Stimulated activated CD4-positive, alpha-beta T cell treated with anti-CD3 and anti-CD28 coated beads, Interleukin-4, amount 100 ng/mL, for 24 hours (primary cell): ENCODE measurements at places on chromosomes 1 and 21.

- DNase-seq, result no peak
Observed at GRCh38 chr1:150778409-150778808, 12.8 kb upstream of the CTSS start.

GRCh38 chr1:117077267-117077666 lies 17.1 kb downstream of the TTF2 start:
- DNase-seq, result peak; percentile 74

GRCh38 chr1:2337501-2337900 lies 53.9 kb downstream of the MORN1 start:
- DNase-seq, result no peak

DNA sequence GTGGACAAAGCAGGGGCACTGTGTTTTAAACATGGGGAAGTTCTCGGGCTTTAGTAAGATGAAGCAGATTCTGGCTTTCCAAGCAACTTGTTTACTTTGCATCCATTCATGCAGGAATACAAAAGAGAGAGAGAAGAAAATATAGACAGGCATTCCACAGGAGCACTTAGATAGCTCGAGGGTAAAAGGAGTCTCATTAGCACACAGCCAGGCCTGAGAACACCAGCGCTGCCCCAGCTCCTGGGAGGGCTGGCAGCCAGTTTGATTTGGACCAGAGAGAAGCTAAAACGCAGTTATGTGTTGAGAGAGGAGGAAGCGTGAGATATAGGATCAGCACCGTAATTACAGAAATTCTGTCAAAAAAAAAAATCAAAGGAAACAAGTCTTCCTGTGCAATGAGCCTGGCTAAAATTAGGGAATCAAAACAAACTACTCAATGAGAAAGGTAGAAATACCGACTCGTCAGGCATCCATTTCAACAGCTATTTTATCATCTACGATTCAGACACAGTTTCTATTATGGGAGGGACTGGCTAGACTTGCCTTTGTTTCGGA lies 68.2 kb downstream of the CLSTN1 start:
- no peak for DNase-seq

DNA sequence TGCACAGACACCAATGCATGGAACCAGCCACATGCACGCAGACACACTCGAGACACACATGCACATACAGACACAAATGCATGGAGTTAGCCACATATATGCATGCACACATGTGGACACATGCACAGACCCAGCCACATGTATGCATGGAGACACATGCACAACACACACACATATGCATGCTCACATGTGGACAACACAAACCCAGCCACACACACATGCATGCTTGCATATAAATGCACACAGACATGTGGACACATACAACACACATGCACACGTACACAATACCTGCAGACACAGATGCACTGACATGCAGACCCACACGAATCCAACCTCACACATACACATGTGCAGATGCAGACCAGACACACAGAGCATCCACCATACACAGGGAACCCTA lies 31.1 kb downstream of the WNT9A start:
- DNase-seq, result no peak

- DNase-seq, result no peak
Observed at GRCh38 chr21:16330908-16331268, 601.1 kb downstream of the USP25 start.

GRCh38 chr1:37473431-37474045 lies 842 bp upstream of the ZC3H12A start:
- peak; percentile 54 for DNase-seq

- no peak for DNase-seq
Observed at GRCh38 chr1:192565946-192566345, 9.6 kb upstream of the RGS1 start.

DNA sequence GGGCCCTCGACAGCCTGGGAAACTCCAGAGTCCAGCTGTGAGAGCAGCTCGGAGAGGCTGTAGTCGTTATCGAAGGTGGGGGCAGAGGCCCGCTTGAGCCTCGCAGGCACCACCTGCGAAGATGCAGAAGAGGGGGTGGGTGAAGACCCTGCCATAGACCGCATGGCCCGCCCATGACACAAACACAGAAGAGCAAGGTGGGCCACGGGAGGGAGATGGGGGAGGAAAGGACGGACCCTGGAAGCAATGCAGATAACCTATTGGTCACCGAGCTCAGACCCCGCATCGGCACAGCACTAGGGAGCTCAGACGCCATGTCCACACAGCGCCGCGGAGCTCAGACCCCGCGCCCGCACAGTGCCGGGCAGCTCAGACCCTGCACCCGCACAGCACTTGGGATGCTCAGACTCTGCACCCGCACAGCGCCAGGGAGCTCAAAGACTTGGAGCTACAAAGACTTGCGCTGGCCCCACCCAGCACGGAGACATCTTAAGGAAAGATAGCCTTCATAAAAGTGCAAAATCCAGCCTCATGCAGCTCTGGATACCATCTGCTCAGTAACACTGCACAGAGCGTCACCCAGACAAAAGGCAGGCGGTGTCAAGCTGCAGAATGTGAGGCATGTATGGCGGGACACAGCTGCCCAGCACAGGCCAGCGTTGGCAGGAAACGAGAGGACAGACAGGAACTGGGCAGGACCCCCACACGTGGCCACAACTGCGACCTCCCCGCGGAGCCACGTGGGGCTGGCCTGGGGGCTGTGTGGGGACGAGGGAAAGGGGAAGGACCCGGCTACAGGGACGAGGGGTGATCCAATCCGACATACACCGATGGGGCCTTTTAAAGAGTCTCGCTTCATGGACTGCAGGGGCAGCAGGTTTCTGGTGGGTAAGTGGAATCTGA lies 22.6 kb downstream of the RIPK4 start:
- DNase-seq, result no peak

- DNase-seq, result no peak
Observed at GRCh38 chr1:214008347-214008746, 20.6 kb downstream of the PROX1 start.

DNA sequence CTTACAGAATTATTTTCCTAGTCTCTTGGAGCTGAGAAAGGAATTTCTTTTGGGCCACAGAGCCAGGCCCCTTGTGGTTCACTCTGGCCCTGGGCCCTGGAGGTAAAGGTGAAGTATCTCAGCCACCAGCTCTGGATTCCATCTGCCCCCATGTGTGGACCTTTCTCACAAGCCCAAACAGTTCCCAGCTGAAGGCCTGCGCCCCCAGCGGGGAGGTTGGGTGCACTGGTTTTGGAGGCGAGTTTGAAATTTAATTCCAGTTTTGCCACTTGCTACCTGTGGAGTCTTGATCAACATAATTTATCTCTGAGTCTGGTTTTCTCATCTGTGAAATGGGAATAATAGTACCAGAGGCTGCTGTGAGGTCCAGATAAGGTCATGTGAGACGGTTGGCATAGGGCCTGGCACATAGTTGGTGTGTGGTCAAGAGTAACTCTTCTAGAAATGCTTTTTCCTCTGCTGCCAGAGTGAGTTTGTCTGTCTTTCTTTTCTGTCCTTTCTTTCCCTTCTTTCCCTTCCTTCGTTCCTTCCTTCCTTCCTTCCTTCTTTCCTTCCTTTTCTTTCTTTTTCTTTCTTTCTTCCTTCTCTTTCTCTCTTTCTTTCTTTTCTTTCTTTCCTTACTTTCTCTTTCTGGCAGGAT lies 6.1 kb downstream of the AGTRAP start:
- DNase-seq, result no peak

DNA sequence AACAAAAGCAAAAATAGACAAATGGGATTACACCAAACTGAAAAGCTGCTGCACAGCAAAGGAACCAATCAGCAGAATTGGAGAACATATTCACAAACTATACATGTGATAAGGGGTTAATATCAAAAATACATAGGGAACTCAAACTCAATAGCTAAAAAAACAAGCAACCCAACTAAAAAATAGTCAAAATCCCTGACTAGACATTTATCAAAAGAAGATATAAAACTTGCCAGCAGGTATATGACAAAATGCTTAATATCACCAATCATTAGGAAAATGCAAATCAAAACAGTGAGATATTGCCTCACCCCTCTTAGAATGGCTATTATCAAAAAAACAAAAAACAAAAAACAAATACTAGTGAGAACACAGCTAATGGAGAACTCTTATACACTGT lies 140.3 kb downstream of the LRRIQ3 start:
- no peak for DNase-seq

- DNase-seq, result no peak
Observed at GRCh38 chr21:41597811-41598231, 89.9 kb upstream of the TMPRSS2 start.

- DNase-seq, result no peak
Observed at GRCh38 chr1:10059342-10059718, 26.6 kb downstream of the UBE4B start.

DNA sequence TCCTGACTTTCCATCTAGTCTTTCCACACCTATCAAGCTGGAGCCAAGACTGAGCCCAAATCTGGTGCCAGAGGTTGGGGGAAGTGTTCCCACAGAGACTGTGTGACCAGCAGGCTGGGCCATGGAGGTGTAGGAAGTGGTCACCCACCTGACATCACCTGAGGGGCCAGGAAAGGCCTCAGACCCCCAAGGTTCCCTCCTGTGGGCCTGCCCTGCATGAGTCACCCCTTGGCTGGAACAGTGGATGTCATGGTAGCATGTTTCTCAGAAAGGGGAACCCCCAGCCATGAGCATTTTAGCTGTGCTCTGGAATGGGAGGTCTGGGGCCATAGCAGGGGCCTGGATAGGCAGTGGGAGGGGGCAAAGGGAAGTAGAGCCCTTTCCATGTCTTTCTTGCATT lies 5.7 kb upstream of the TNFRSF8 start:
- peak; percentile 41 for DNase-seq

GRCh38 chr1:228989992-228990827 lies 254.9 kb downstream of the RHOU start:
- no peak for DNase-seq

DNA sequence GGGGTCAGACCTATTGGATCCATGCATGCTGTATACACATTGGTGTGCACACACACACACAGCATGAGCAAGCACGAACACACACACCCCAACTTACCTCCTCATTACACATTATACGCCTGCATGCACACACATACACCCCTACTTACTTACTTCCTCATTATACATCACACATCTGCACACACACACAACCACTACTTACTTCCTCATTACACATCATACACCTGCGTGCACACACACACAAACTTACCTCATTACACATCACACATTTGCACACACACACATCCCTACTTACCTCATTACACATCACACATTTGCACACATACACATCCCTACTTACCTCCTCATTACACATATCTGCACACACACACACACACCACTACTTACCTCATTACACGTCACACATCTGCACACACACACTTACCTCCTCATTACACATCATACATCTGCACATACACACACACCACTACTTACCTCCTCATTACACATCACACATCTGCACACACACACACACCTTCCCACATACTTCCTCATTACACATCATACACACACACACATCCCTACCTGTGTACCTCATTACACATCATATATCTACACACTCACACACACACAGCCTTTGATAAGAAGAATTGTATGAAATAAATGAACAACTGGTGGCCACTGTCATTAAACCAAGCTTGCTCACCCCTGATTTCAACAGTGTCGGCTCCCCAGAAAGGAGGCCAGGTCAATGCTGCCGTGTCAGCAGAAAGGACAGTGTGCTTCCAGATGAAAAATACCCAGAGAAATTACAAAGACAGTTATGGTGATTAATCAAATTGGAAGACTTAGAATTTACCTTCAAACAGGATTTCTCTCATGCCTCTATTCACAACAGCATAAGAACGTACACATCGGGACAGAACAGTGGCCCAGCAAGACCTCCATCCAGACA lies 117.8 kb downstream of the SETD4 start:
- DNase-seq, result no peak

DNA sequence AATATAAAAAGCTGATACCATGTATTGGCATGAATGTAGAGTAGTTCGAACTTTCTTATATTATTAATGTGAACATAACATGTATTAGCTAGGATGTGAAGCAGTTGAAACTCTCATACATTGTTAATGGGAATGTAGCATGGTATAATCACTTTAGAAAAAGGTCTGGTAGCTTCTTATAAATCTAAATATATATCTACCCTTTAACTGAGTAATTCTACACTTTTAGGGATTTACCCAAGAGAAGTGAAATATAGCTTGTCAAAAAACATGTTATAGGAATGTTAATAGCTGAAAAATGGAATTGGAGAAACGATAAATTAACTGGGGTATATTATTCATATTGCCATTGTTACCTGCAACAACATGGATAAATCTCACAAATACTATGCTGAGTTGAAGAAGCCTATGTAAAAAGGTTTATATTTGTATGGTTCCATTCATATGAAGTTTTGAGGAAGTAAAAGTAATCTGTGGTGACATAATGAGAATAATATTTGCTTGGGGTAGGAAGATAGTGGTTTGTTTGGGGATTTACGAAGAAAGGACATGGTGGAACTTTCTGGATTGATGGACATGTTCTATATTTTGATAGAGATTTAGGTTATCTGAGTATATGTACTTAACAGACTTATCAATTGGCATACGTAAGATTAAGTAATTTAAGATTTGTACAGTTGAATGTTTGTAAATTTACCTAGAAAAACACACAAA lies 76.6 kb downstream of the MAST2 start:
- DNase-seq, result no peak

DNA sequence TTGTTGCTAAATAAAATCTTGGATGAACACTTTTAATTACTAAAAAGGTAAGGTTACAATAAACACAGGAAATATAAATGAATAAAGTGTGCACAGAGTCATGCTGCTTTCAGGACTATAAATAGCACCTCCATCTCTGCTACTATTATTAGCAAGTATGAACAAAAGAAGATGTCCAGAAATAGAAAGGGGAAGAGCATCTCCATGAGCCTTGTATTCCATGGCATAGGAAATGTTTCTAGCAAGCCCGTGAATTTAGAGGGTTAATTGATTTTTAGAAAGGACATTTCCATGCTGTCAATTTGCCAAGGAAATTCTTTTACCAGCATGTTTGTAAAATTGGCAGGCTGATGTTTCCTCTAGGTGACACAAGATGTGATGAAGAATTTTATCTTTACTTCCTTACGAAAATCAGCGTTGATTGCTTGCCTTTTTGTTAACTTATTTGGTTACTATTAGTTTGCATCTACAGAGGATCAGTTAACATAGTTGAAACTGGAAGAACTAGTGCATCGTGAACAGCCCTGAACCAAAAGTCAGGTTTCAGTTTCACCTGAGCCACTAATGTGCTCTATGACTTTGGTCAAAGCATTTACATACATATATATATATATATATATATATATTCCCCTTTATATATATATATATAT lies 45.3 kb downstream of the NR5A2 start:
- no peak for DNase-seq

DNA sequence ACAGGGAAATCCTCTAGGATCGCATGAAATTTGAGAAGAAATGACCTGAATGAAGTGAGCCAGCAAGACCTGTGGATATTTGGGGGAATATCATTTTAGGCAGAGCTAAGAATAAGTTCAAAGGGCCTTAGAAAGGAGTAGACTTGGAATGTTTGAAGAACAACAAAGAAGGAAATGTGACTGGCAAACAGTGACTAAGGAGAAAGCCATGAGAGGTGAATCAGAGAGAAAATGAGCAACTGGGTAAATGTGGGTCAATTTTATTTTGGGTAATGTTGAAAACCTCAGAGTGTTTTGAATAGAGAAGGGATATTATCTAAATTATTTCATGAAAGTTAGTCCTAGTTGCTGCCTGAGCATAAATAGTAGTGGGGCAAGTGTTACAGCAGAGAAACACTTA lies 672.8 kb downstream of the LMO4 start:
- DNase-seq, result no peak

GRCh38 chr1:55484173-55484572 lies 269.0 kb upstream of the USP24 start:
- no peak for DNase-seq
